ENCODE measurements at places on chromosomes 12 and 14.
A peak's percentile ranks its signal among the peaks of the same experiment; 100 is the strongest.

DNA sequence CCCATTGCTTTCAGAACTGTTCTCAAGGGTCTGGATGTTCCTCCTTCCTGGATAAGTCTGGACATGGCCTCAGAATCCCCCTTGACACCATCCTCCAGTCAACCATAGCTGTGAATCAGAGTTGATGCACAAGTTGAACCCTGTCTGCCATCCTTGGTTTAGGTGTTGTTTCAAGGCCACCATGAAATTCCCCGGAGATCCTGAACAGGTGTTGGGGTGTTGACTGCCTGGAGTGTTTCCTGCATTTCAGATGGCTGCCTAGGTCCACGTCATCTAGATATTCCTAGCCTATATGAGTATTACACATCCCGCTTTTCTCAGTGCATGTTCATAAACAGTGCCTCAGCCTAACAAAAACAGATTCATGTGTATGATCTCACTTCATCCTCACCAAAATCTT, 86.7 kb upstream of the PWP1 start:
- DNase-seq, result no peak

- DNase-seq, result no peak
Measured at GRCh38 chr12:76186131-76186906, 101.8 kb upstream of the NAP1L1 start.

GRCh38 chr12:50635857-50636256, 128.0 kb upstream of the ATF1 start:
- DNase-seq, result no peak

- no peak for DNase-seq
Measured at GRCh38 chr14:87334997-87335685, 657.8 kb downstream of the GALC start.

GRCh38 chr12:57896434-57897201, 44.7 kb upstream of the ATP23 start:
- DNase-seq, result peak; percentile 44

DNA sequence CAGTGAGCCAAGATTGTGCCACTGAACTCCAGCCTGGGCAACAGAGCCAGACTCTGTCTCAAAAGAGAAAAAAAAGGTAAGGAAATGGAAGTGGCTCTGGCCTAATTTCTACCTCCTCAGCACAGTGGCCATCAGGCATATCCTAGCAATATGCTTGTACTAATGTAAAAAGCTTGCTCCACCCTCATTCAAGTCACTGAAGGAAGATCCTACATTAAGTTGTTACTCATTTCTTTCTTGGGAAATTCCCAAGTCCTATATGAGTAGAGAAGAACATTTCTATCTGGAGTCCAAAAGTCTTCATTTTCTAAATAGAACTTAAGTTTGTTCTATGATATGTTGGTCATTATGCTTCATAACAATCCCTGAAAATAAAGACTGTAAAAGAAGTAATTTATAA, 67.3 kb upstream of the HOXC13 start:
- DNase-seq, result no peak

- no peak for DNase-seq
Measured at GRCh38 chr12:54051026-54051842, 2.4 kb upstream of the HOXC4 start.
